ENCODE measurements at places on chromosomes 7 and 10.

DNA sequence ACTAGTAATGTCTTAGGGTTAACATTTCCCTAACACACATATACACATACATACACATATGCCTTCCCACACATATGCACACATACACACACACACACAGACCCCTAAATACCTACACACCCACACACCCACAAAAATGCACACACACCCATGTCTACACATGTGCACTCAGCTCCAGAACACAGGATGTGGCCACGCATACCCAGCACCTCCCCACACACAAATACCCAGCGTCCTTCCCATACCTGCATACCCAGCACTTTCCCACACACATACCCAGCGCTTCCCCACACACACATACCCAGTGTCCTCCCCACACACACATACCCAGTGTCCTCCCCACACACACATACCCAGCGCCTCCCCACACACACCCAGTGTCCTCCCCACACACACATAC is 534.9 kb downstream of the DNAJB6 start:
- DNase-seq: no peak
- no peaks in the 10 kb centered on the region for H3K4me1 ChIP-seq
- no peaks in the 10 kb centered on the region for H3K27me3 ChIP-seq
- H3K27ac ChIP-seq: no peak overlapping the region
- no peaks in the 10 kb centered on the region for H3K36me3 ChIP-seq

GRCh38 chr10:45023426-45023825 is 22.7 kb downstream of the ZNF22 start:
- no peak for DNase-seq
- H3K36me3 ChIP-seq: no peaks in the 10 kb centered on the region

DNA sequence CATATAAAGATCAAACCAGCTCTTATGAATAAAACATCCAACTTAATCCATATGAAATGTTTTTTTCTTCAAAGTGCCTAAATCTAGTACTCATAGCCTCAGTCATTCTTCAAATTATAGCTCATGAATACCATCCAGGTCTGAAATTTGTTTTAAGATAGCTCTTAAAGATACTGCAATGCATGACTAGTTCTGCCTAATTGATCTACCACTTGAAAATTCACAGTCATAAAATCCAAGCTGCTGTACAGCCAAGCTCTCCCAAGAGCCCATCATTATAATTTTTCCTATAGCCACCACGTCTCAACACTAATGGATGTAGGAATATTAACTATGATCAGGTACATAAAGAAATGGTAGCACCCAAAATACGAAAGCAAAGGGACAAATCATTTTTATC is 87.9 kb upstream of the RNF148 start:
- no peaks in the 10 kb centered on the region for H3K27me3 ChIP-seq
- no peak overlapping the region for H3K4me3 ChIP-seq
- DNase-seq: no peak
- H3K4me1 ChIP-seq: peaks cover 4% of the 10 kb centered on the region
- no peak overlapping the region for H3K27ac ChIP-seq
- H3K36me3 ChIP-seq: no peaks in the 10 kb centered on the region

- H3K27ac ChIP-seq: no peak overlapping the region
- no peaks in the 10 kb centered on the region for H3K27me3 ChIP-seq
- DNase-seq: no peak
- no peaks in the 10 kb centered on the region for H3K36me3 ChIP-seq
- no peaks in the 10 kb centered on the region for H3K4me1 ChIP-seq
Observed at GRCh38 chr10:98074315-98074911, 44.0 kb upstream of the CRTAC1 start.
